Left ventricle myocardium superior (tissue), 1 donor: ENCODE measurements at places on chromosomes 5 and 9. TPM values are rescaled to one million over a fixed set of nuclear protein-coding genes. Genes with fewer than 3 reads are reported as not detected.

- no peak for DNase-seq
Observed at GRCh38 chr5:176152191-176152929, 85.9 kb upstream of the SIMC1 start.

Gene SV2C
- total RNA-seq: 0.05 TPM

Gene PCDHGB7
- 8.8 TPM for total RNA-seq

- DNase-seq: no peak
Observed at GRCh38 chr9:126261584-126262356, 64.9 kb upstream of the MVB12B start.

Gene IL4
- total RNA-seq: not detected

Gene NRG2
- total RNA-seq: 1.9 TPM

DNA sequence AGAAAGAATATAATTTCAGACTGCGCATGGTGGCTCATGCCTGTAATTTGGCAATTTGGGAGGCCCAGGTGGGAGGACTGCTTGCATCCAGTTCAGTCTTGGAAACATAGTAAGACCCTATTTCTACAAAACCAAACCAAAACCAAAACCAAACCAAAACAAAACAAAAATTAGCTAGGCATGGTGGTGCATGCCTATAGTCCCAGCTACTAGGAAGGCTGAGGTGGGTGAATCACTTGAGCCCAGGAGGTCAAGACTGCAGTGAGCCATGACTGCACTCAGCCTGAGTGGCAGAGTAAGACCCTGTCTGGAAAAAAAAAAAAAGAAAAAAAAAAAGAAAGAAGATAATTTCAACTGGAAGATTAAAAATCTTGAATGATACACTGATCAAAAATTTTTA, 137.0 kb upstream of the ACOT12 start:
- no peak for DNase-seq

DNA sequence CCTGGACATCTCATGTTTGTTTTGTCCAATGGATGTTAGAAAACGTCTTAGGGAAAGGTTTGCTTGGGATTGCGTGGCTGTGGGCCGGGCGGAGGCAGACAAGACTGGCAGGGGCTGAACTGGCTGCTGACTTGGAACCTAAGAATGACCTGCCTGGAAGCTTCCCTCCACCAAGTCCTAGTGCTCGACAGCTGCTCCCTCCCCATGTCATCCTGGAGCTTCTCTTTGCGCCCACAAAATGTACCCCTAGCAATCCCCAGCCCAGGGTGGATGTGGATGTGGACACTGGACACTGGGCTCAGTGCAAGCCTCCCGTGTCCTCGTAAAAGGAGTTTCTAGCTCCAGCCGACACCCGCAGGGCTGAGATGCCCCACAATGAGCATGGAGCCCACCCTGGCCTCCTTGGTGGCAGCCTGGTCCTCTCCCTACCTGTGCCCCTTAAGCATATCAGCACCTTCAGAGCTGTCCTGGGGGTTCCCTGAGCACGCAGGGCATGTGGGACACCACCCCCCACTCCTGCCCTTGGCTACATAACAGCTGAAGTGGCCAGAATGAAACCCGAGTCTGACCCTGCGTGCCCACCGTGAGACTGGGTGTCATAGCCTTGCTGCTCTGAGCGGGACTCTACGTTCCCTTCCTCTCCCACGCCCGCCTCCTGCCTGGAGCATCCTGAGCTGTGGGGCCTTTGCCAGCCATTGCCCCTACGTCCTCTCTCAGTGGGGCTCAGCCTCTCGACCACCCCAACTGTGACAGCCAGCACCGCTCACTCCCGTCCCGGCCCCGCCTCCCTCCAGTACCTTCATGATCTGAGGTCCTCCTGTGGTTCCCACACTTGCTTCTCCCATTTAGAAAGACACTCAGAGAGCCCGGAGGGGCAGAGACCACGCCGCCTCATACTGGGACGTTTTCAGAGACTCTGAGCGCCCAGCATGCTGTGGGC, 180.8 kb downstream of the ROR2 start:
- DNase-seq: no peak

Gene GABRA1
- total RNA-seq: not detected

GRCh38 chr5:34015120-34015822, 7.4 kb upstream of the AMACR start:
- no peak for DNase-seq

GRCh38 chr5:36396640-36397039, 94.9 kb upstream of the RANBP3L start:
- DNase-seq: no peak

GRCh38 chr9:137383784-137384756, 38.9 kb downstream of the EXD3 start:
- peak; percentile 12 for DNase-seq

Gene SREK1
- 32.3 TPM for total RNA-seq

Gene GHR
- 11.9 TPM for total RNA-seq
